ENCODE measurements at places on chromosomes 7 and 10. TPM values are rescaled to one million over a fixed set of nuclear protein-coding genes. Genes with fewer than 3 reads are reported as not detected.

GRCh38 chr10:59036311-59037017 is 140.0 kb upstream of the PHYHIPL start:
- DNase-seq: no peak

DNA sequence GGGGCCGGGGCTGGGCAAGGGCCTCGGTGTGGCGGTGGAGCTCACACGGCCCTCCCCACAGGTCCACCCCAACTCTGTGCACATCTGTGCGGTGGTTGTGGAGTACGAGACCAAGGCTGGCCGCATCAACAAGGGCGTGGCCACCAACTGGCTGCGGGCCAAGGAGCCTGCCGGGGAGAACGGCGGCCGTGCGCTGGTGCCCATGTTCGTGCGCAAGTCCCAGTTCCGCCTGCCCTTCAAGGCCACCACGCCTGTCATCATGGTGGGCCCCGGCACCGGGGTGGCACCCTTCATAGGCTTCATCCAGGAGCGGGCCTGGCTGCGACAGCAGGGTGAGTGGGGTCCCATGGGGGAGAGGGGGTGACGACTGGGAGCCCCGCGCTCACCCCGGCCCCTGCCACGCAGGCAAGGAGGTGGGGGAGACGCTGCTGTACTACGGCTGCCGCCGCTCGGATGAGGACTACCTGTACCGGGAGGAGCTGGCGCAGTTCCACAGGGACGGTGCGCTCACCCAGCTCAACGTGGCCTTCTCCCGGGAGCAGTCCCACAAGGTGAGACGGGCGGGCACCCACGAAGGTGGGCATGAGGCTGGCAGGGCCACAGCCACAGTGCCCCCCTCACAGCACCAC is 8.8 kb downstream of the TMEM120A start:
- no peak for DNase-seq

DNA sequence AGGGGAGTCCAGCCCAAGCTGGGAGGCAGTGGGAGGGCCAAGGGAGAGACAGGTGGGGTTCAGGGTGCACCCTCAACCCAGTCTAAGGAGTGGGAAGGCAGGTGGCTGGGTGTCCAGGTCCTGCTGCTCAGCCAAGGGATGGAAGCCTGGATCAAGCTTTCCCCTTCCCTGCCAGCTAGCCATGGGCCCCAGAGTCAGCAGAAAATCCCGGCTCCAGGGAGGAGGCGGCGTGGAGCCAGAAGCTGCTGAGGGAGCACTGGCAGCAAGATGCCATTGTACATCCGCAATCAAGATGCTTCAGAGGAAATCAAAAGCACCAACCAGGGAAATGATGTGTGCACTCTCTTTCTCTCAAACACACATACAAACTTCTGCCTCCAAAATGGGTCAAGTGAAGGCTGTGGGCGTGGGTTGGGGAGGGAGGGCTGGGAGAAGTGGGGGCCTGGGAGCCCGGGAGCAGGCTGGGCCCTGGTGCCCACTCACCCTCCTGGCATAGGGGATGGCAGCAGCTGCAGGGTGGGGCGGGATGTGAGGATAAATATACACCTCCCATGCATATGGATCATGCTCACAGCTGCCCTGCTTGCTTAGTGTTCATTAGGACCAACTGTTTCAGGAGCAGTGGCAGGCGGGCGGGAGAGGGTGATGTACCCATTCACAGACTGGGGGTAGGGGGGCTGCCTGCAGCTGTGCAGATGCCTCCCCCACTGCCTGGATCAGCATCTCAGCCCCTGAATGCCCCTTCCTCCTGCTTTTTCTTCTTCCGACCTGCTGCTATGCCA is 24.2 kb downstream of the TRIM8 start:
- DNase-seq: no peak

DNA sequence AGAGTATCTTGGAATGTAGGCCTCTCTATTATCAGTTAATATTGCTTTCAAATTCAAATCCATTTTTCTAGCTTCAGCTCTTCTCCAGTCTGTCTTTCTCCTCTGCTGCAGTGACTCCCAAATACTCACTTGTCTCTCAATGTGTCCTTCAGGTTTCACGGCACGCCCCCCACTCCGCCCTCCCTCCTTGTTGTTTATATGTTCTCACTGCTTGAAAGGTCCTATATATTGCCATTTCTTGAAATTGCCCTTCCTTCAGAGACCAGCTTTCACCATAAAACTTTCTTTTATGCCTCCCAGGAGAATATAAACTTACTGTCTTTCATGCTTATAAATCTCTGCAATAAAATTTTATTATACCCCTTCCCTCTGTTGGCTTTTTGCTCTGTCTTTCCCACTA is 668.2 kb downstream of the CCSER2 start:
- no peak for DNase-seq

DNA sequence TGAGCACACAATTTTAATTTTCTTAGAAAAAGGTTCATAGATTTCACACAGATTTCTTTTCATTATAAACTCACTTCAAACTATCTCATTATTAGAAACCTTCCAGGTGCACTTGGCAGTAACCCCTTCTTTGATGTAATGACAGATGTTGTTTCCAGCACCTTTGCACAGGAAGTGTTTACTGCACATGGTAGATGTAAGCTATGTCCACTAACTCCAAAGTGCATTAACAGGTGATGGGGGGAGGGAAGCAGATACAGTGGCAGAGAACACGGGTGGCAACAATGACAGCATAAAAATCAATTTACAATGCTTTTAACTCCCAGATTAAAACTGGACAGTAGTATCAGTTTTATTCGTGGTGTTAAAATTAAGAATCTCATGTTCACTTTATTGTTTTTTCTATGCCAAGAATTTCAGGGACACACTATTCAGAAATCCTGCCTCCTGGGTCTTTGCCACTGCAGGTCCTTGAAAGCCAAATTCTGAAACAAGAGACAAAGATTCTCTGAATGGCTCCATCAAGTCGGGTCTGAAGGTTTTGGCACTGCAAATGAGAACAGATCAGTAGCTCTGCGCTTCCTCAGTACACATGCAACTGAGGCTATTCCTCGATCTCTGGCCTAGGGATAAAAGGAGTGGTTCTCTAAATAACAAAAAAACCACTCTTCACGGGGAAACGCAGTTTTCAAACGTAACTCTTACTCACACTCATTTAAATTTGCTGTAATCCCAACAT is 187.7 kb downstream of the JAZF1 start:
- no peak for DNase-seq

Gene HERPUD2
- 22.4 TPM for total RNA-seq

Gene RBP4
- total RNA-seq: not detected

Gene GPR26
- not detected for total RNA-seq

Gene IL6
- 3.8 TPM for total RNA-seq
